ENCODE measurements at places on chromosomes 7 and 10.

DNA sequence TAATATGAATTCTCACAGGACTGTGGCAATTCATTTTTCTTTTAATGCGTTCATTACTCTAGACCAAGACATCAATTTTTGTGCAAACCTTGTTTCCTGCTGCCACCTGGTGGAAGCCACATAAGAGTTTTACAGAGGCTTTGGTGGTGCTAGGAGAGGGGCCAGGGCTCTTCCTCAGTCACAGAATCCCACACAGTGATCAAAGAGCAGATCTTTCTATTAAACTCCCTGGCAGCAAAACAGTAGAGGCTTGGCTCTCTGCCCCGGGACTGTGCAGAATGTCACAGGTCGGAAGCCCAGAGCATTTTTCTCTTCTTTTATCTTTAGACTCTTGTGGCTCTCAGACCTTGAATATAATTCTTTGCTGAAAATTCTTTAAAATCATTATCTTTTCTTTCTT lies 506.4 kb upstream of the C7orf33 start:
- DNase-seq: no peak

DNA sequence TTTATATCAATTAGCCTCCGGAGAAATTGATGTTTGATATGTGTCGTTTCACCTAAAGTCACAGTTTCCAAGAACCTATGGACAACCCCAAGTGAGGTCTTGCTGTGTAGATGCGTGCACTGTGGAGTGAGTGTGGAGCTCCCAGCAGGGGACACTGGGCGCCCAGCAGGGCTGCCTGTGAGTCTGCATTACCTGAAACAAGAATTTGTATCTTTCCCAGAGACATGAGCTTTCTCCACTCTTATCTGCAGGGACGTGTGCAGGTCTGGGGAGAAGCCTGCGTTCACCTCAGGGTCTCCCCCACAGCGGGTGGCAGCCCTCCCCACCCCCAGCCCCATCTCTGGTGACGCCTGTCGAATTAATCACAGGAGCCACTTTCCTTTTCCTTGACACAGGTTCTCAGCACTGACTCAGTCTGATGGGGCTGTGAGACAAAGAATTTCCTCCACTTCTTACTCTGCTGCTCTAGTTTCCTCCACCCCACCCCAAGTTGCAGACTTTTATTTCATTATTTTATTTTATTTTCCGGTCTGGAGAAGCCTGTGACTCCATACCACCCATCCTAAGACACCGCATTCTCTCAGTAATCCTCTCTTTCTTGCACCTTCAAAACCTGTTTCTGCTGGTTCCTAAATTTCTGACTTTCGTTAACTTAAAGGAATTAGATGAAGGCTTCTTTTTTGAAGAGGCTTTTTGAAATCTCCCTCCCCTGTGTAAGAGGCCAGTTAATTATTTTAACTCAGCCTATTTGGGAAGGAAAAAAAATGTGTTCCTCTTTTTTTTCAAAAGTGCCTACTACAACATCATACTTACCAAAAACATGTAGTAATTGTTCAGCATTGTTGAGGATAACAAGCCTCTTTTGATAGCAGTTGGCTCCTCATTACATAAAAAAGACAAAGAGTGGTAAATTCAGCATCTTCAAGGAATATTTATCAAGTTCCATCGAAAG lies 17.0 kb upstream of the INSIG1 start:
- no peak for DNase-seq

DNA sequence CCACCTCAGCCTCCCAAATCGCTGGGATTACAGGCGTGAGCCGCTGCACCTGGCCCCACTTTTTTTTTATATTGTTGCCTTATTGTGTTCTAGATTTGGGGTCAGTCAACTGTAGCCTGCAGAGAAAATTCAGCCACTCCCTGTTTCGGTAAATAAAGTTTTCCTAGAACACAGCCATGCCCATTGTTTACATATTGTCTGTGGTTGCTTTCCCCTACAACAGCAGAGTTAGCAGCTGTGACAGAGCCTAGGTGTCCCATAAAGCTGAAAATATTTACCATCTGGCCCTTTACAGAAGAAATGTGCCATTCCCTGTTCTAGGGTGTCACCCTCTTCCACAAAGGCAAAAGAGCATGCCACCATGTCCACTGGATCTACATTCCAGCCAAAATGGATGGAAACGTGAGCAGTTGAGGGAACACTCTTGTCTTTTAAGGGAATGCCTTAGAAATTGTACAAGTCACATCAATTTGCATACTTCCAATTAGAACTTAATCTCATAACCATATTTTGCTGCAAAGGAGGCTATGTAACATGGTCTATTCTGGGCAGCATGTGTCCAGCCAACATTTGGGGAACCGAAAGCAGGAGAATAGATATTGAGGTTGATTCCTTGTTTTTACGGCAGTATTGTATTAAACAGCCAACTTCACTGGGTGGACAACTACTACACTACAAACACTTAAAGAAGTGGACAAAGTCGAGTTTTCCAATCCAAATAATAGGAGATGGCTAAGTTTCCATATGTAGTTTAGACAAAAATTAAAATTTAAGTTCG lies 11.0 kb upstream of the BLVRA start:
- no peak for DNase-seq

DNA sequence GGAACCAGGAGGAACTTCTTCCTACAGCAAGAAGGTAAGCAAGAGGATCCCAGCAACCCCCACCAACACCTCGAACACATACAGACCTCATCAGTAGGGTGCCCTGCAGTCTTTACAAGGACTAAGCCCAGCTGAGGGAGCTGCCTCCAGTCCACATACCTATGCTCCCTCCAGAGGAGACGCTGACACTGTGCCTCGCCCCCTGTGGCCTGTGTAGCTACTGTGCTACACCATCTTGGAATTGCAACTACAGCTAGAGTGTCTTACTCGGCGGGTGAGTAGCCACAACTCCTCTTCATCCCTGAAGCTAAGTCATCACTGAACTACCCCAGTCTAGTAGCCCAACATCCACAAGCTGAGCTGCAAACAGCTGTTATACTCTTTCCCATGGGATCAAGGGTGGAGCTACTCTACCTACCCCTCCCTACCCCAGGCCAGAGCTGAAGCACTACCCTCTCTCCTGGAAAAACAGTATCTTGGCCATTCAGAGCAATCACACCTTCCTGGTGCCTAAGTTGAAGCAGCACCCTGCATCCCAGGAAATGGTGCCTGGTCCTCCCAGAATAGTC lies 42.2 kb upstream of the CAMK2B start:
- no peak for DNase-seq

GRCh38 chr10:78645169-78645686 lies 423.5 kb upstream of the ZMIZ1 start:
- DNase-seq: no peak

DNA sequence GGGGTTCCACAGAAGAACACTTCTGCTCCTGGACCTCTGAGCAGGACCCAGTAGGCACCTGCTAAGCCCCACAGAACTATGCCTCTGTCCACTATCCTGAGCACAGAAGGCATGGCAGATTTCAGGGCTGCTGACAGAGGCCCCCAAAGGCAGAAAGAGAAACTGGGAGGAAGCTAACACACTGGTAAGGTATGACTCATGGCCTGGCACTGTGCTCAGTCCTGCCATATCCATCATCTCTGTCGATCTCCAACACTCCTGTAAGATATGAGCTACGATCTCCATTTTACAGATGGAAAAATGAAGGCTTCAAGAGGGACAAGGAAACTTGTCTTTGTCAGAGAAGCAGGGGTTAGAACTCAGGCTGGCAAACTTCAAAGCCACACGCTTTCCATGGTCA lies 62.2 kb downstream of the GRID1 start:
- DNase-seq: no peak

DNA sequence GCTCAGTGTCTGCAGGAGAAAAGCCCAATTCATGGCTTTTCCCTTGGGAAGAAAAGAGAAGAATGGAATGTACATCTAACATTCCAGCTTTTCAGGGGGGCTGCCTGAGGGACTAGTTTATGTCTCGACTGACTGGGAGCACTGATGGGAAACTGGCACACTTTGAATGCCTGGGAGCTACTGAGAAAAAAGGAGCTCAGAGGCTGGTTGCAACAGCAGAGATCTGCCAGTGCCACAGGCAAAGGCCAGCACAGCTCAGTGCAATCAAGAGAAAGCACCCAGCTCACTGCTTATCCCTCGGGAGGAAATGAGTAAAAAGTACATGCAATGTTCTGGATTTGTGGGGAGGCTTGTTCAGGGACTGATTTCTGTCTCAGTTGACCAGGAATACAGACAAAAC lies 226.2 kb downstream of the COBL start:
- no peak for DNase-seq

DNA sequence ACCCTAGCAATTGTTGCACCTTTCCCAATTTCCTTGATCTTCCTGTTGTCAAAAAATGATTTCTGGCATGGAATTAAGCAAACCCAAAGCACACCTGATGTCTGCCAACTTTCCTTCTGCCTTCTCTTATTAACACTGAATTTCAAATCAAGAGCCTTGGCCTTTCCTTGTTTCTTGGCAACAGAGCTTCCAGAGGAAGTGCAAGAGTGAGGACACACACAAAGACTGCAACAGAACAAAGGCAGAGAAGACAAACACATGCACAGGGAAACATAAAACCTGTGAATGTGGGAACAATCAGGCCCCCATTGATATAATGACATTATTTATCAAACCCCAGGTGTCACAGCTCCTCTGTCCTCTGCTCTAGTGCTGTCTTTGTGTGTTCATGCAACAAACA lies 73.0 kb upstream of the IL6 start:
- DNase-seq: no peak

All from activated CD8-positive, alpha-beta memory T cell treated with anti-CD3 and anti-CD28 coated beads for 1 hour (primary cell).